ENCODE measurements at places on chromosomes 7 and 10. TPM values are rescaled to one million over a fixed set of nuclear protein-coding genes. Genes with fewer than 3 reads are reported as not detected.

POLR2J3 gene
- 15.4 TPM for total RNA-seq

DNA sequence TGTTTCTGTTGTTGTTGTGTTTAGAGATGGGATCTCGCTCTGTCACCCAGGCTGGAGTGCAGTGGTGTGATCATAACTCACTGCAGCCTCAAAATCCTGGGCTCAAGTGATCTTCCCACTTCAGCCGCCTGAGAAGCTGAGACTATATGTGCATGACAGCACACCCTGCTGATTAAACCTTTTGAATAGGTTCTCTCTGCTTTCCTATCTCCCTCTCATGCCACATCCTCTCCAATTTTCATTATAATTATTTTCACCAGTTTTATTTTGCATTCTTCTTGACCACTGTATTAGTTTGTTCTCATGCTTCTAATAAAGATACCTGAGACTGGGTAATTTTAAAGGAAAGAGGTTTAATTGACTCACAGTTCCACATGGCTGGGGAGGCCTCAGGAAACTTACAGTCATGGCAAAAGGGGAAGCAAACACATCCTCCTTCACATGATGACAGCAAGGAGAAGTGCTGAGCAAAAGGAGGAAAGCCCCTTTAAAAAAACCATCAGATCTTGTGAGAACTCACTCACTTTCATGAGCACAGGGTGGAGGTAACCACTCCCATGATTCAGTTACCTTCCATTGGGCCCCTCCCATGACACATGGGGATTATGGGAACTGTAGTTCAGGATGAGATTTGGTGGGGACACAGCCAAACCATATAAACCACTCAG, 12.9 kb downstream of the AGK start:
- peak; percentile 60 for DNase-seq

PRKCQ gene
- 21.0 TPM for total RNA-seq

PNLIPRP2 gene
- 0.79 TPM for total RNA-seq

DNA sequence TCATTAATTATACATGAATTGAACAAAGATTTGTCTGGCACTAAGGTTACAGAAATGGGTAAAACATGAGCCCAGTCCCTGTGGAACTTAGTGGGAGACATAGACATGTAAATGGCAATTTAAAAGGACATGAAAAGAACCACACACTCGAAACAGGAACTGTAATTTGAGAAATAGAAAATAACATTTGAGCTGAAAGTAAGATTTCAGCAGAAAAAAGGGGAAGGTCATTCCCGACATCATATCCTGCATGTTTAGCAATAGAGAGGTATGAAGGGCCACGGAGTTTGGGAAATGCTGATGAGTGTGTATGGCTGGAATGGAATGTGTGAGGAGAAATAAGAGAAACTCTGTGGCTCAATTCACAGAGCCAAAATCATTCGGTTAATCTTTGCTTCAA, 175.4 kb upstream of the AHR start:
- no peak for DNase-seq

- DNase-seq: no peak
These were observed 23.6 kb upstream of the PDLIM1 start for GRCh38 chr10:95314192-95314918.

DNA sequence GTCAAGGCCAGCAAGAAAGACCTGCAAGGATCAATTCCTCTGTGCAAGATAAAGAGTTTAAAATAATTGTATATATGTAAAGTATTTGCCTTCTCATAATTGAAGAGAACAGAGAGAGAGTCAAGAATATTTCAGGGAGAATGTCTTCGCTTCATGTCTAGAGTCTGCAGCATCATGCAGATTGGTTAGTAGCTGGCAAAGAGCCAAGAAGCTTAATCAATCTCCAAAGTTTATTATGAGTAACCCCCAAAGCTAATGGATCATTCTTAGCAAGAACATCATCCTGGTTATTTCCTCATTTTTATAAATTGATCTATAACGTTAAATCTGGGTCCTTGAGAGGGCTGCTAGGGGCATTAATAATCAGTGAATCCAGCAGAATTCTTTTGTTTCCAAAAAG, 38.9 kb upstream of the CTBP2 start:
- no peak for DNase-seq

NOS3 gene
- total RNA-seq: 9.7 TPM

ADRB1 gene
- total RNA-seq: not detected

Measured in endodermal cell (in vitro differentiated cells).